ENCODE measurements at places on chromosomes 12 and 14. TPM values are rescaled to one million over a fixed set of nuclear protein-coding genes. Genes with fewer than 3 reads are reported as not detected.

GRCh38 chr12:23585156-23585781, 364.2 kb downstream of the SOX5 start:
- H3K4me3 ChIP-seq, result no peak overlapping the region
- no peak overlapping the region for H3K27ac ChIP-seq
- no peak for DNase-seq
- H3K36me3 ChIP-seq, result no peaks in the 10 kb centered on the region
- no peaks in the 10 kb centered on the region for H3K27me3 ChIP-seq

- H3K27me3 ChIP-seq, result no peaks in the 10 kb centered on the region
- H3K4me3 ChIP-seq, result no peak overlapping the region
- no peak overlapping the region for H3K27ac ChIP-seq
- peaks cover 2% of the 10 kb centered on the region for H3K4me1 ChIP-seq
- DNase-seq, result no peak
These were observed 12.8 kb upstream of the GPX2 start for GRCh38 chr14:64955297-64955696.

- no peak overlapping the region for H3K27ac ChIP-seq
- no peaks in the 10 kb centered on the region for H3K27me3 ChIP-seq
- H3K4me3 ChIP-seq, result no peak overlapping the region
- peaks cover 13% of the 10 kb centered on the region for H3K4me1 ChIP-seq
- H3K36me3 ChIP-seq, result no peaks in the 10 kb centered on the region
These were observed 50.7 kb downstream of the RBMS2 start for GRCh38 chr12:56572288-56572687.

- DNase-seq, result peak; percentile 83
- peak overlapping the region; percentile 97 for H3K4me3 ChIP-seq
- peak overlapping the region; percentile 86 for H3K27ac ChIP-seq
These were observed 2.1 kb downstream of the PLXNC1 start for GRCh38 chr12:94150240-94151121.

DNA sequence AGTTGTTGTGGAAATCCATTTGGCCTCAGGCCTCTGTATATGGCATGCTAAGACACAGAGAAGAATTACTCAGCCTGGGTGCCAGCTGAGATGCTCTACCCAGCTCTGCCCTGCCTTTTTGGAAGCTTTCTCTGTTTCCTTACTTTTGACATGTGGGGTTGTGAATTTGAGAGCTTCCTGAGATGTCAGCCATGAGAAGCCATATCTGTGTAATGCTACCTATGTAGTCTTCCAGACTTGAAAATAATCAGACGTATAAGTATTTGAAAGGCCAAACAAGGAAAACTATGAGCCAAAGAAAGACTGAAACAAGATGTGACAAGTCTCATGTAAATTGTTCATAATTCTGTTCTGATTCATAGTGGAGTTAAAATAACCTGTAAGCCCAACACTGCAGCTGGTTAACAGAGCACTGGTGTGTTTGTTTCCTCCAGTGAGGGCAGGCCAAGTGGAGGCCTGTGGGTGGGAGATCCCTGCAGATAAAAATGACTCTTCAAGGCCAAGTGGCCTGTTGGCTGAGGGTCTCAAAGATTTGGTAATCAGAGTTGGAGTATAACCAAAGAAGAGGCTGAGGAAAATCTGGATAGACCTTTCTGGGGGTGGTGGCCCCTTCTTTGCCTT, 94.0 kb downstream of the TMX1 start:
- H3K4me3 ChIP-seq, result no peak overlapping the region
- DNase-seq, result no peak
- peaks cover 6% of the 10 kb centered on the region for H3K27me3 ChIP-seq

GRCh38 chr14:41285186-41285748, 321.4 kb upstream of the LRFN5 start:
- H3K27me3 ChIP-seq, result no peaks in the 10 kb centered on the region
- DNase-seq, result peak; percentile 57
- H3K4me3 ChIP-seq, result no peak overlapping the region
- H3K4me1 ChIP-seq, result no peaks in the 10 kb centered on the region
- no peaks in the 10 kb centered on the region for H3K36me3 ChIP-seq

GRCh38 chr14:58571769-58572472, 65.8 kb upstream of the DACT1 start:
- peak overlapping the region; percentile 84 for H3K27ac ChIP-seq
- peaks cover 28% of the 10 kb centered on the region for H3K4me1 ChIP-seq
- no peaks in the 10 kb centered on the region for H3K27me3 ChIP-seq
- DNase-seq, result peak; percentile 78

DNA sequence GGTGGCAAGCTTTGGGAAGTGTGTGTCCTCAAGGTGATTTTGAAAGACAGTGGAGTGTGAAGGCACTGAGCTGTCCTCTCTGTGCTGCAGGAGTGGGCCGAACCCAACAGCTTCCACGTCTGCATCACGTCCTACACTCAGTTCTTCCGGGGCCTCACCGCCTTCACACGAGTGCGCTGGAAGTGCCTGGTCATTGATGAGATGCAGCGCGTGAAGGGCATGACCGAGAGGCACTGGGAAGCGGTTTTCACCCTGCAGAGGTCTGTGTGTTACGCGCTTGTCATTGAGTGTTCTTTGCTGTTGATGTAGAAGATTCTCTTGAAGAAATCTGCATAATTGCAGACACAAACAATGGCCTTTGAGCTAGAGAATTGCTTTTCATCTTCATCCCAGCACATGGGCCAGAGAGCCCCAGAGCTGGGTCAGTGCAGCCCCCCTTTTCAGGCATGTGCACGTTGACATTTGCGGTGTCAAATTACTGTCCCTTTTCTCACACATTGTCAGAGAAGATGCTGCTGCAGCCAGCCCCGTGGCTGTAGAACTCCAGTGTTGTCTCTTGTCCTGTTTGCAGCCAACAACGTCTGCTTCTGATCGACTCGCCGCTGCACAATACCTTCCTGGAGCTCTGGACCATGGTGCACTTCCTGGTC, 63.3 kb downstream of the EP400 start:
- DNase-seq, result no peak
- peaks cover 56% of the 10 kb centered on the region for H3K36me3 ChIP-seq
- H3K4me3 ChIP-seq, result no peak overlapping the region
- no peaks in the 10 kb centered on the region for H3K4me1 ChIP-seq

- peaks cover 16% of the 10 kb centered on the region for H3K27me3 ChIP-seq
- H3K4me1 ChIP-seq, result peaks cover 3% of the 10 kb centered on the region
- no peak overlapping the region for H3K27ac ChIP-seq
- H3K4me3 ChIP-seq, result no peak overlapping the region
- no peaks in the 10 kb centered on the region for H3K36me3 ChIP-seq
These were observed 63.0 kb downstream of the E2F7 start for GRCh38 chr12:77002382-77002781.

DNA sequence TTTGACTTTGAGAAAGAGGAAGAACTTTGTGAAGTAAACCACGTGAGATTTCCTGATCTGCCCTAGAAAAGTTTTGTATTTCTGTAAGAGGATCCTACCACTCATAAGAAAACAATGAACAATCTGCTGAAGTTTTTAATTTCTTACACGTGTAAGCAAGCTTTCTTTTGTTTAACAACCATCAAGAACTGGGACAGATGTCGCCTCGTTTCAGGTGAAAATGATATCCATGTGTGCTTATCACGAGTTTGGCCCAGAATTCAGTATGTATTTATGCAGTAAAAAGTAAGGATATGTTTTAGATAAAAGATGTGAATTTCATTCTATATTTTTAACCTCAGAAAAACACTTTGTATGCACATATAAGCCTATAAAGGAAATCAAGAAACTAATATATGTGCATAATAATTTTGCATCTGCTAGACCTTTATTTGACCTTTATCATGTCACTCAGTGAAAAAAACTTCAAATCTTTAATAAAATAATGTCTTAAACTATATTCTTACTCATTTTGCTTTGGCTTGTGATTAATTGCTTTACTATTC, 56.9 kb upstream of the DHRS4 start:
- no peaks in the 10 kb centered on the region for H3K4me1 ChIP-seq
- no peak for DNase-seq
- no peak overlapping the region for H3K27ac ChIP-seq
- H3K36me3 ChIP-seq, result no peaks in the 10 kb centered on the region
- peaks cover 13% of the 10 kb centered on the region for H3K27me3 ChIP-seq

- H3K27me3 ChIP-seq, result no peaks in the 10 kb centered on the region
- H3K27ac ChIP-seq, result no peak overlapping the region
- H3K36me3 ChIP-seq, result peaks cover 15% of the 10 kb centered on the region
- H3K4me3 ChIP-seq, result no peak overlapping the region
- no peak for DNase-seq
These were observed 41.5 kb downstream of the SPPL3 start for GRCh38 chr12:120862664-120863063.

DNA sequence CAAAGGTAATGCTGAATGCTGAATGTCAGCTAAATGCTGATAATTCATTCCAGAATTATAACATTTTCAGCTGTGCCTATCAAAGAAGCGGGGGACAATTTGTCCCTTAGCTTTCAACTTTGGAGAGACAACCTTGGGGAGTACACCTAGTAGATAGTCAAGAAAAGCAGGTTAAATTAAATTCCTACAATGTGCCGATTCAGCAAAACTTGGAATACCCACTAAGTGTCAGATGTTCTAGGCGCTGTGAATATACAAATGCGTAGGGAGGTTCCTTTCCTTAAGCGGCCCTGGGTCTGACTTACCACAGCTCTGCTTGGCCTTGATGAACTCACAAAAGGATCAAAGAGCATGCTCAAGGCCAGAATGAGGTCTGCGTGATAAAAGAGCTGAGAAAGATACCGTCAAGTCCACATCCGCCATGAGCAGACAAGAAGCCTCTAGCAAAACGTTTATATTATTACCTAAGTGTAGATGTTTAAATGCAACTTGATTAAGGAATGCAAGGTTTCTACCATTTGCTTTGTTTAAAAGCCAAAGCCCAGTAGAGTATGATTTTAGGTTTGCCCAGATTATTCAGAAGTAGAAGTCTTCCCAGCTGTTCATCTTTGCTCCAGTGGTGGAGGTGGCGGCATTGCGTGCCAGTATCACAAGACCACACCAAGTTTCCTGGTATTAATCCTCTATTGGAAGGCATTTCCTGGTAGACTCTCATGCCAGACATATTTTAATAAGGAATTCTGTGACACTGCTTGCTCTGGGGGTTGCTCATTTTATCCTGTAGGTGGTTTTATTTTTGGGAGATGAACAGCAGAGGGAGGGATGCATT, 368.6 kb downstream of the DPF3 start:
- H3K27ac ChIP-seq, result no peak overlapping the region
- H3K36me3 ChIP-seq, result peaks cover 22% of the 10 kb centered on the region
- H3K4me3 ChIP-seq, result no peak overlapping the region
- DNase-seq, result no peak
- H3K4me1 ChIP-seq, result peaks cover 57% of the 10 kb centered on the region

DNA sequence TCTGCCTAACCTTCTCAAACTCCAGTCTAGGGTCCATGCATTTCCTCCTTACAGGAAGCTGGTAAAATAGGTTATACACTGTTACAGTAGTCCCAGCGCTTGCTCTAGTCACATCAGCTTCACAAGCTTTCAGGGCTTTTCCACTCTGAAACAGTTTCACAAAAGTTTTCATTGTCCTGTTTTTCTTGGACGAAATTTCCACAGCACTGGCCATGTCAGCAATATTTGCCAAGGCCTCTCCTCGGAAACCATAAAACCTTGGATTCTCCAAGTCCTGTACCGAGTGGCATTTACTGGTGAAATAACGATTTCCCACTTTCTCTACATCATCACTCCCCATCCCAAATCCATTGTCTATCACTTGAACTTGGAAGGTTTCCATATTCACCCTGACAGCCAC, 2.1 kb downstream of the MLH3 start:
- no peaks in the 10 kb centered on the region for H3K27me3 ChIP-seq
- DNase-seq, result no peak
- peaks cover 66% of the 10 kb centered on the region for H3K4me1 ChIP-seq
- H3K27ac ChIP-seq, result no peak overlapping the region

- no peak overlapping the region for H3K27ac ChIP-seq
- no peak overlapping the region for H3K4me3 ChIP-seq
- peaks cover 41% of the 10 kb centered on the region for H3K4me1 ChIP-seq
- peaks cover 8% of the 10 kb centered on the region for H3K27me3 ChIP-seq
- H3K36me3 ChIP-seq, result peaks cover 2% of the 10 kb centered on the region
These were observed 532.8 kb downstream of the FUT8 start for GRCh38 chr14:65945327-65945726.

DNA sequence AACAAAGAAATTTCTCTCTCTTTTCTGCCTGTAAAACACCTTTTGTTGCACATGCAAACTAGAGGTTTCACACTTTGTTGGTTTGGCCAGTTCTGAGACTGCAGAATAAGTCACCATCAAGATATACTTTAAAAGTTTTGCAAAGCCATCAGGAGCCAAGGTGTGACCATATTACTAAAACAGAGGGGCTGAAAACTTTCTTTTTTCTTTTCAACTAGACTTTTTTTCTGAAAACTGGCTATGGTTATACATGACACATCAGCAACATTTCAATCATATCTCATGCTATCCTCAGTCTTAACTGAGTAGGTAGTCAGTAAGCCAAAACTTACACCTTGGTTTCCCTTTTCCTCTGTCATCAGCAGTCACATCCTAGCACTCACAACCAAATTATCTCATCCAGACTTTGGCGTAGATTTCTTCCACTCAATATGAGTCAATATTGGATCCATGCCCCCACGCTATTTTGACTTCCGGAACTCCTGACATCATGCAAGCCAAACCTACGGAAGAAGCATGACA, 4.1 kb upstream of the IFNG start:
- H3K4me1 ChIP-seq, result peaks cover 17% of the 10 kb centered on the region
- H3K27ac ChIP-seq, result peak overlapping the region; percentile 73
- peak overlapping the region; percentile 31 for H3K4me3 ChIP-seq
- H3K27me3 ChIP-seq, result peaks cover 2% of the 10 kb centered on the region

- no peaks in the 10 kb centered on the region for H3K27me3 ChIP-seq
- no peak for DNase-seq
- H3K4me3 ChIP-seq, result no peak overlapping the region
- H3K4me1 ChIP-seq, result peaks cover 12% of the 10 kb centered on the region
These were observed 9.1 kb downstream of the HEATR5A start for GRCh38 chr14:31411218-31411727.

DNA sequence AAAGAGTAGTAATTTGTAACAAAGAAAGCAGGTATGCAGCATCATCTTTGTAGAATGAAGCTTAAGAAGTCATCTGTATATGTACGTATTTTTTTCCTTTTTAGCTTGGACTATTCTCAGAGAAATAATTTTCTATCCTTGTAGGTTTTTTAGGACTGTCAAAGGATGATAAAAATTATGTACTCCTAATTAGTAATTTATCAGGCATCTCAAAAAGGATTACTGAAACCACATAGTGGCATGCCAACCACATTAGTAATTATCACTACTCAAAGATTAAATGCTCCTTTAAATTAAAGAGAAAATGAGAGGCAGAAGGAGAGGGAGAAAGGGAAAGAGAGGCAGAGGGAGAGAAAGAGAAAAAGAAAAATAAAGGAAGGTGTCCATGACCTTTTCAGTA, 17.3 kb downstream of the TTC8 start:
- no peak overlapping the region for H3K27ac ChIP-seq
- no peak overlapping the region for H3K4me3 ChIP-seq
- no peak for DNase-seq
- no peaks in the 10 kb centered on the region for H3K36me3 ChIP-seq
- H3K4me1 ChIP-seq, result no peaks in the 10 kb centered on the region

SRSF5 gene
- 319 TPM for total RNA-seq

DBX2 gene
- not detected for total RNA-seq

BEGAIN gene
- total RNA-seq, result 3.0 TPM

PPP4R3A gene
- total RNA-seq, result 119 TPM

ASB2 gene
- 21.1 TPM for total RNA-seq

MAP4K5 gene
- 24.3 TPM for total RNA-seq

GPX2 gene
- total RNA-seq, result not detected

SSPN gene
- total RNA-seq, result not detected

MYO1H gene
- total RNA-seq, result not detected

PHETA1 gene
- 2.3 TPM for total RNA-seq

Measured in activated CD4-positive, alpha-beta T cell treated with anti-CD3 and anti-CD28 coated beads, Interleukin-2, amount 10 ng/mL, durations not matched to agents 24 days and 14 days (primary cell).